GM19239 (cell line): ENCODE measurements at places on chromosomes 4 and X.

- DNase-seq, result no peak
Measured at GRCh38 chrX:16464369-16464768, 185.6 kb upstream of the S100G start.

GRCh38 chr4:137949746-137950145 lies 292.4 kb downstream of the SLC7A11 start:
- no peak for DNase-seq

- no peak for DNase-seq
Measured at GRCh38 chrX:53337101-53337500, 55.7 kb upstream of the IQSEC2 start.

DNA sequence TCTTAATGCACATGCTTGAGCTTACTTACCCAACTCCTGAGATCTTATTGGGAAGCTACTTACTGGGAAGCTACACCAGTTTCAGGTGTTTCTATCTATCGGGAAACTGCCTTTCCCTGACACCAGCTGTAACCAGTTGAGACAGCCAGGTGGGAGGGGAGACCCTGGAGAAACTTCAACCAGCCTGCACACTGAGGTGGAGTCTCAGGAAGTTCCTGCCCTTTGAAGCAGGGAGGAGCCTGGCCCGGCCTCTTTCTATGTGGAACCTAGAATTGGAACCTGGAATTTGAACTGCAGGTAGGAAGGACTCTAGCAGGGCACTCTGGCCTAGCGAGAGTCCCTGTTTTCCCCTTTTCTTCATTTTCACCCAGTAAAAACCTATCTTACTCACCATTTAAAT lies 425.8 kb upstream of the PABPC4L start:
- DNase-seq, result no peak

DNA sequence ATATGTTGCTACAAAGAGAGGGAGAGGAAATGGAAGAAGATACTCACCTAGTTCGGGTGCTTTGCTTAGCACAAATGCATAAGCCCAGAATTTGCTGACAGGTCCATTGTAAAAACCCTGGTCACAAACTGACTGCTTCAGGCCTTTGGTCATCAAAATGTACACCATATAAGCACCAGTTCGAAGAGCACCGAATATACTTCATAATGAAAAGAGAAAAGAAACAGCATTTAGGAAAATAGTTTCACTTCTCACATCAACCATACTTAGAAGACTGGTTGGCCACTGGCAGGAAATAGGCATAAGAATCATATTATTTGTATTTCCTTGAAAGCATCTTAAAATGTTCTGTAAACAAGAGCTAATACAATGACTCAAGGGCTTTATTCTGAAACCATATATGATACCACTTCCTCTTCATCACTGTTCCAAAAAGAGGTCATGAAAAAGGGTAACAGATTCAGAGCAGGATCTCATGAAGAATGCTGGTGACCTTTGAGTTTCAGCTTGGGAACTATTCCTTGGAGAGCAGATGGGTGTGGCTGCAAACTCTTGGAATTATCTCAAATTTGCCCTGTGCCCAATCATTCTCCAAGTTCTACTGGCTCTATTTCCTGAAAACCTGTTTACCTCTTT lies 138.7 kb downstream of the ELOVL6 start:
- DNase-seq, result peak; percentile 22

DNA sequence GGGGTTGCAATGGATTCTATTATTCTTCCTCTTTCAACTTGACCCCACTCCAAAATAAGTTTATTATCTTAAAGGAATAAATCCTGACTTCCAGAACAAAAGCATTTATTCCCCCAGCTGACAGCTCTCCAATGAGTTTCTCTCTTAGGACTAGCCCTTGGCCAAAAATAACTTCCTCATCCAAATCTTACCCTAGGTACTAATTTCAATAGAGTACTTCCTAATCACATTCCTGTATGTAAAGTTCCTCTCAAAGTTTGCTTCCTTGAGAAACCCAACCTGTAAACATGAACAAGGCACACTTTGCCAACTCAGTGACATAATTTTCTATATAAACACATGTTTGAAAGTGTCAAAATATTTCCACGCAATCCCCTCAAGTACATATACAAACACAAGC lies 671.2 kb upstream of the GALNTL6 start:
- no peak for DNase-seq

- DNase-seq, result no peak
Measured at GRCh38 chrX:46645614-46646013, 72.0 kb downstream of the CHST7 start.

- no peak for DNase-seq
Measured at GRCh38 chrX:3690140-3690539, 23.3 kb downstream of the PRKX start.

GRCh38 chr4:126742048-126742447 lies 890.7 kb upstream of the INTU start:
- no peak for DNase-seq
